ENCODE measurements at places on chromosomes 12 and 14.

DNA sequence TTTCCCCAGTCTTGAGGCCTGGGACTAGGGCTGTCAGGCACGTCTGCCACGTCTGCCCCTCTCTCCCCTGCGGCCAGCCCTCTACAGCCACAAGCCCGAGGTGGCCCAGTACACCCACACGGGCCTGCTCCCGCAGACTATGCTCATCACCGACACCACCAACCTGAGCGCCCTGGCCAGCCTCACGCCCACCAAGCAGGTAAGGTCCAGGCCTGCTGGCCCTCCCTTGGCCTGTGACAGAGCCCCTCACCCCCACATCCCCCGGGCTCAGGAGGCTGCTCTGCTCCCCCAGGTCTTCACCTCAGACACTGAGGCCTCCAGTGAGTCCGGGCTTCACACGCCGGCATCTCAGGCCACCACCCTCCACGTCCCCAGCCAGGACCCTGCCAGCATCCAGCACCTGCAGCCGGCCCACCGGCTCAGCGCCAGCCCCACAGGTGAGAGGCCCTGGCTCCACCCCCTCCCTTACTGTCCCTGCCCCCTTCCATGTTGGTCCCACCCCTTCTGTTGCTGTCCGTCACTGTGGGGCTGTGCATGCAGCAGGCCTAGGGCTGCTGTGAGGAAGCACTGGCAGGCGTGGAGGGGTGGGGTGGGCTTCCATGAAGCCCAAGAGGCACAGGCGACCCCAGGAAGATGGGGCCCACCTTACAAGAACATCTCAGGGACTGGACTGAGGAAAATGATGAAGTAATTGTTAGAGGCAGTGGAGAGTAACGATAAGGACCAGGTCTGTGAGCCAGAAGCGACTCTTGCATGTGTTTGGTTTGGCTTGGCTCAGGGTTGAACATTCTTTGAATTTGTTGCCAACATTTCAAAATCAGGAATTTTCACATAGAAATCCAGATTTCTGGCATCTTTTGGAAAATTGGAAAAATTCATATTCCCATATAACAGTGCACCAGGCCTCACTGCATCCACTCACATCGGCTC lies 16.8 kb downstream of the C12orf43 start:
- DNase-seq = no peak

DNA sequence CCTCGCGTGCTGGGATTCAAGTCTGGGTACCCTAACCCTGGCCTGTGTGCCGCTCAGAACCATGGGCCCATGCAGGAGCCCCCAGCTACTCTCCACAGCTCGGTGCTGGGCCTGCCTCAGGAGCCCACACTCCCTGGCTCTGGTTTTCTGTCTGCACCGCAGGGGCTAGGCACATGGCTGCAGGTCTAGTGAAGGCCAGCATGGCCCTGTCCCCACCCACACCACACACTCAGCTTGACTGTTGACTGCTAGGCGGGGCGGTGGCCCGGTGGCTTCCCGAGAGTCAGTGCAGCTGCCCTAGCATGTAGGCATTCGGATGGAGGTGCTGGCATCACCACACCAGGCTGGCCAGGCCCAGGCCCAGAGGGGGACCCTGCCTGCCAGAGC lies 7.9 kb downstream of the INF2 start:
- no peak for DNase-seq

GRCh38 chr14:57464008-57464730 lies 29.5 kb downstream of the CCDC198 start:
- no peak for DNase-seq

DNA sequence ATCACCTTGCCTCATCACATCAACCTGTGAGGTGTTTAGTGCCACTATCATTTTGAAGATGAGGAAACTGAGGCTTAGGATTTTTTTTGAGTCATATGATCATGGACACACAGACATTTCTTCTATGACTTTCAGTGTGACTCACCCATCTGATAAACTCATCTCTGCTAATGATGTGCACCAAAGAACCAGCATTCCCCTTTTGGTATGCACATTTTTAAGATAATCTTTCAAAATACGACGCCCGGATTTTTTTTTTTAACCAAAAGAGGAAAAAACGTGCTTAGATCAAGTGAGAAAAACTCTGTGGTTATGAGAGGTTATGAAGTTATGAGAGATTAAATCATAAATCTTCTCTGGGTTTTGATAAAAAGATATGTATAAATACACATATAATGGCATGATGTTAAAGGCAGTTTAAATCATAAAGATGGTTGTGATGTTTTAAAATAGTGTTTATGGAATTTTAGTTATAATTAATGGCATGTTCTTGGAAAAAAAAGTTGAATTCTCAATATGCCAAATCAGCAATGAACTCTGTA lies 948.1 kb downstream of the TMTC2 start:
- no peak for DNase-seq

GRCh38 chr12:93015871-93016751 lies 87.0 kb upstream of the EEA1 start:
- no peak for DNase-seq

GRCh38 chr14:53542732-53543131 lies 389.6 kb upstream of the DDHD1 start:
- no peak for DNase-seq

GRCh38 chr14:26190646-26191045 lies 407.2 kb downstream of the NOVA1 start:
- DNase-seq = no peak

DNA sequence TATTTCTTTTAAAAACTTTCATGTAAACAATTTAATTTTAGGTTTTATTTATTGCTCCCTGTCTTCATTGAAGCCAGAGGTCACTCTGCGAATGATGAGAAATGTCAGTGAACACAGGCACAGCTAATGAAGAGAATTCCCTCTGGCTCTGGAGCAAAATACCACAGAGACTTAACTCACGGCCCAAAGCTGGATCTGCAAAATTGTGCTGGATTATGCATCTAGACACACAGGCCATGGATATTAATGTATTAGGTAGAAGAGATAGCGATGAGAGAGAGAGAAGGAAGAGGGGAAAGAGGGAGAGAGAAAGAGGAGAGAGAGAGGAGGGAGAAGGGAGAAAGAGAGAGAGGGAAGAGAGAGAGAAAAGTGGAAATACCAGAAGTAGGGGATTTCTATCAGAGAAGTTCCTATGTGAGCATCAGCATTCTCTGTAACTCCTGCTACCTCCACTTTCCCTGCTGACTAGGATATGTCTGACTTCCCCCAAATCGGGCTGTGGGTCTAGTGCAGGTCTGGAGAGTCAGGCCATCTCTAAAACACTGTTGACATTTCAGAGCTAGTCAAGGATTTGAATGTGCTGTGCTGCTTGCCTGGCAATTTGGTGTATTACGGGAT lies 3.7 kb downstream of the ARHGDIB start:
- no peak for DNase-seq

DNA sequence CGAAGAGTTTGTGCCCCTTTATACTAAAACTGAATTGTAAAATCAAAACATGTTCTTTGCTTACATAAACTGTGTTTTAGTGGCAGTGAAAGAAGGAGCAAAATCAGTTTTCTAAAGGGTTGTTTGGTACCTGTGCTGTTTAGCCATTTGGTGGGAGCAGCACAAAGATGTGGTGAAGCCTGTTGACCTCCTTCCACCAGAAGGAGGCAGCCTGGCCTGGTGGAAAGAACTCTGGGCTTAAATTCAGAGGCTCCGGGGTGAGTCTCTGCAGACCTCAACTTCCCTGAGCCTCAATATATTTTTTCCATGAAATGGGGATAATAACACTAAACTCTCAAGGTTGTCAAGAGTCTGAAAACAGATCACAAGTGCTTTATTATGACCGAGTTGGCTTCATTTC lies 502.5 kb downstream of the VRK1 start:
- DNase-seq = no peak
